ENCODE measurements at places on chromosomes 5 and 9. TPM values are rescaled to one million over a fixed set of nuclear protein-coding genes. Genes with fewer than 3 reads are reported as not detected.
A peak's percentile ranks its signal among the peaks of the same experiment; 100 is the strongest.

FOXI1 gene
- not detected for total RNA-seq

SH3RF2 gene
- 11.2 TPM for total RNA-seq

- DNase-seq: no peak
Observed at GRCh38 chr9:88037285-88037845, 63.0 kb upstream of the CDK20 start.

- DNase-seq: no peak
Observed at GRCh38 chr5:1524481-1524798, 680 bp upstream of the LPCAT1 start.

DNA sequence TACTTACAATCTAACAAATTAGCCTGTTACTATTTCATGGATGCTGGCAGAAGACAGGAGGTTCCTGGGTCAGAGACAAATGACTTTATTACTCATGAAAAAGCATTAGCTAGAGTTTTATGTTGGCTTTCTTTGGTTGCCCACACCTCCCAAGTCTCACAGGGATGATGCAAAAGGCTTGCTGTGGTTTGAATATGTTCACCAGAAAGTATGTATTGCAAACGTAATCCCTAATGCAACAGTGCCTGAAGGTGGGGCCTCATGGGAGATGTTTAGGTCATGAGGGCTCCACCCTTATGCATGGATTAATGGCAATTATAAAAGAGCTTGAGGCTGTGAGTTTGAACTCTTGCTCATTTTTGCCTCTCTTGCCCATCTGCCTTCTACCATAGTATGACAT is 28.5 kb downstream of the DPYSL3 start:
- DNase-seq: no peak

ARAP3 gene
- total RNA-seq: 8.1 TPM

GRCh38 chr9:33437898-33438297 is 9.5 kb downstream of the AQP3 start:
- no peak for DNase-seq

PCDHGC4 gene
- 0.22 TPM for total RNA-seq

DNA sequence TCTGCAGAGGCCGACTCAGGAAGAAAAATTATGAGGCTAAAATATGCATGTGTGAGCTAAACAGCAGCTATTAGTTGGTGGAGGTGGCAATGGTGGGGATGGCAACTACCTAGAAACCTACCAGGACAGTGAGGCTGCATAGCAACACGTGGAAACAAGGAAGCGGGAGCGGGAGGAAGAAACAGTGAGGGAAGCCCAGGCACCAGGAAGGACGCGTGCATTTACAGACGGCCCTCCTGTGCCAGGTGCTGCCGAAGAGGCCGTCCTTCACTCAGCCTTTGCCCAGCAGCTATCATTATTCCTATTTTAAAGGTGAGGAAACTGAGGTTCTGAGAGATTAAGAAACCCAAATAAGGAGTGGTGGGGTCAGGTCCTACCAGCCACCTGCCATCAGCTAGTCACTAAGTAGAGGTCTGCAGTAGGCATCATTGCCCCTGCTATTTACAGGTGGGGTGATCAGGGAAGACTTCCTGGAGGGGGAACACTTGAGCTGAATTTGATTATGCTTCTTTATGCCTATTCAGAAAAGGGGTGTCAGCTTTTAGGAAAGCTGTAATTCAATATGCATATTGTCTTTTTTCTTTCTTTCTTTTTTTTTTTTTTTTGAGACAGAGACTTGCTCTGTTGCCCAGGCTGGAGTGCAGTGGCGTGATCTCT is 125.3 kb downstream of the CRB2 start:
- DNase-seq: no peak

AGXT2 gene
- not detected for total RNA-seq

PCDHGB4 gene
- 0.18 TPM for total RNA-seq

PCDHA8 gene
- total RNA-seq: 0.13 TPM

- DNase-seq: no peak
Observed at GRCh38 chr5:34016222-34016621, 8.4 kb upstream of the AMACR start.

MYORG gene
- total RNA-seq: 0.97 TPM

PNPLA7 gene
- total RNA-seq: not detected

RAI14 gene
- total RNA-seq: 30.6 TPM

C5orf58 gene
- not detected for total RNA-seq

TRIM36 gene
- total RNA-seq: 0.22 TPM

DNA sequence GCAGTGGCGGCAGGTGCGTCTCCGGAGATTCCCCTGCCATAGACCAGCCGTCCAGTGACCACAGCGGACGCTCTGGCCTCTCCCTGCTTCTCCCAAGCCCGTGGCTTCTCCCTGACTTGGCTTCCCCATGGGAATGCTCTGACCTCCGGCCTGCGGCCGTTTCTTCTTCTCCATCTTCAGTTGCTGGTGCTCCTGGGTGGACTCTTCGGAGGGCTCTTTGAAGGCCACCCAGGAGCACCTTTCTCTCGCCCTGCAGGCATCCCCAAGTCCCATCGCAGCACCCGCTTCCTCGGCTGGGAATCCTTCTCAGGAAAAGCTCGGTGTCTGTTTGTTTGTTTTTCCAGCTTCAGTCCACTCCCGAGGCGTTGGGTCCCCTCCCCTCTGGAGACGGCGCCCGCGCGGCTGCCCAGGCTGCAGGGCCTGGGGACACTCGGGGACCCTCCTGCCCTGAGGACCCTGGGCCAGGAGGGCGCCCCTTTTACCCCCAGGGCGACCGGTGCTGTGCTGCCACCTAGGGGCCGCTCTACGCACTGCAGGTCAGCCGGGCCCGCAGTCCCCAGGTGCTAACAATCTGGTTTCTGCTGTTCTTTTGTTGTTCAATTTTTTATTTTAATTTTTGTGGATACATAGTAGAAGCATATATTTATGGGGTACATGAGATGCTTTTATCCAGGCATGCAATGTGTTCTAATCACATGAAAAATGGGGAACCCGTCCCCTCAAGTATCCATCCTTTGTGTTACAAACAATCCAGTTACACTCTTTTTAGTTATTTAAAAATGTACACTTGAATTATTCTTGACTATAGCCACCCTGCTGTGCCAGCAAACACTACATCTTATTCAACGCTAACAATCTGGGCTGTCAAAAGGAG is 197.9 kb upstream of the ADAMTS16 start:
- peak; percentile 24 for DNase-seq

Data from SJSA1 (cell line).